ENCODE measurements at places on chromosomes 12 and 14.

DNA sequence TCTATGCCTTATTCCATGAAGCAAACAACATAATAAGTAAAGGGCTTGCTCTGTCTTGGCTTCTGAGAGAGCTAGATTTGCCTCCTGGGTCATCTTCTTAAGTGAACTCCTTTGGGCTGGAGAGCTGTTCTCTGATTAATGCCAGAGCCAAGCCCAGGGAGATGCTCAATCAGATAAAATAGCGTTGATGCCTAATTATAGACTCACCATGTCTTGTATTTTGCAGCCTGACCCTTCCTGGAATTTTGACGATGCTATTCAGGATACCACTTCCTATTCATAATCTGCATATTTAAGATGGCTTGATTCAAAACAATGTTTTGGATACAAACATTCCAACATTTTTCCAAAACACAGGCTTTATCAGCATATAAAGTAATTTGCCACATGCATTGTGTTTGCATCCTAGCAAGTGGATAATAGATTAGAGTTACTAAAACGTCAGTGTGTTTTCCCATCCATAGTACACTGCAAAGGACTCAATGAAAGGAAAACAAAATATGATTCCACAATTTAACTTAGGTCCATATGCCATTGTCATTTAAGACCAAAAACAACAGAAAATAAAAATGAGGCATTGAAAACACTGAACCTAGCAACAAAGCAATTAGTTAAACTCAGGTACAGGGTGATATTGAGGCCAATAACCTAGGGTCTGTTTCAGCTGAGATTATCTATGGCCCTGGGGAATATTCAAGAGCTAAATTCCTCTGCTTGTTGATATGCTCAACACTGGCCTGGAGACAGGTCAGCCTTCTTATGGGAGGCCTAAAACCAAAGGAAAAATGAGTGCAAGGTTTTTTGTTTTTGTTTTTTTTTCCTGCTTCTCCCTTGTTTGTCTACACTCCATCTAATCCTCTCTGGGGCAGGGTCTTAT is 184.2 kb upstream of the FOXN3 start:
- no peak for DNase-seq

DNA sequence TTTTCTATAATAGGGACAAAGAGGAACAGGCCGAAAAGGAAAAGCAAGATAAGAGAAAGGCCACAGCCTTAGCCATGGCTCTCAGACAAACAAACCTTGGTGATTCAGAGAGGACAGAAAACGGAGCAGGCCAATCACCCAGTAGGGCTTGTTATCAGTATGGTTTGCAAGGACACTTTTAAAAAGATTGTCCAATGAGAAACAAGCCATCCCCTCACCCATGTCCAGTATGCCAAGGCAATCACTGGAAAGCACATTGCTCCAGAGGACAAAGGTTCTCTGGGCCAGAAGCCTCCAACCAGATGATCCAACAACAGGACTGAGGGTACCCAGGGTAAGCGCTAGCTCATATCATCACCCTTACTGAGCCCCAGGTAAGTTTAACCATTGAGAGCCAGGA is 243.8 kb upstream of the BTG1 start:
- DNase-seq = no peak

GRCh38 chr12:78060186-78060585 is 229.5 kb downstream of the NAV3 start:
- peak; percentile 55 for DNase-seq

- no peak for DNase-seq
Measured at GRCh38 chr14:50121486-50121885, 5.1 kb upstream of the VCPKMT start.

DNA sequence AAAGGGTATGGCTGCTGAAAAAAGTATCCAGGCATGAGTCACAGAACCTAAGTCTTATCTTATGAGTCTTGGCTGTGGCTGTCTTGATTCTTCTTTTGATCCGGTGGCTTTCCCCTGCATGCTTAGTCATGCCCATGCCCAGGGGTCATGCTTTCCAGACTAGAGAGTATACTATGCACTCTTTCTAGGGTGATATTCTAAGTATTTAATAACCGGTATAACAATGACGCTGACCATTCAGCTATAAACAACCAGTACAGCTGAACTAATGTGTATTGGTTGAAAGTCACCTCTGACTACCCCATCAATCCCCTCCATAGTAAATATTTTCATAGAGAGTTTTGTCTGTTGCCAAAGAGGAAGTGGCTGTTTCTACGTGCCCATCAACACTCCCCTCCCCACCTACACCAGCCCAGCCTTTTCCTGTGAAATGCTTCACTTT is 34.7 kb upstream of the NRXN3 start:
- peak; percentile 34 for DNase-seq

DNA sequence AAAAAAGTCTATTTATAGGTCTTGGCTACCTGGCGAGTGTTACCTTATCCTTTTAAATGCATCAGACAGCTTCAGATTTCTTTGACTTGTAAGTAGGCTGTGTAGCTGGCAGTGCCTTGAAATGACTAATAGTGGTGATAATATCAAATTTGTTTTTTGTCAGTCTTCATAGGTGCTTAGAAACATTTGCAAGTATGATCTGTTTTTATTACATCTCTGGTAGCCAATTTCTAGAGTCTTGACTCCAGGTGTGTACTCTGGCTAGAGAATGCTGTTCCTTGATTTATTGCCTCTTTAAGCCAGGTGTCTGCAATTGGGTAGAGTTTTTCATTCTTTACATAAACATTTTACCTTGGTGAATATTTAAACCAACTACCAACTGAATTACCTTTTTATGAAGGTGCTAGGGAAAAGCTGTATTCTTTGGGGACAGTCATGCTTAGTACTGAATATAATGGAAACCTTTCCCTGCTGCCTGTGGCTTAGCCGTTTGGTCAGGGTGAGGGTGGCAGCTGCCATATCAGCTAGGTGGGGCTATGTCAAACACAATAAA is 32.6 kb downstream of the MLXIP start:
- DNase-seq = no peak

- DNase-seq = no peak
Measured at GRCh38 chr14:25685004-25685403, 635.1 kb upstream of the STXBP6 start.

GRCh38 chr12:78864403-78864869 is at the start of gene SYT1:
TSS of gene SYT1 (plus strand) at chr12:78864774.
- peak; percentile 93 for DNase-seq

GRCh38 chr12:28711421-28711820 is 437.7 kb upstream of the FAR2 start:
- DNase-seq = peak; percentile 4

DNA sequence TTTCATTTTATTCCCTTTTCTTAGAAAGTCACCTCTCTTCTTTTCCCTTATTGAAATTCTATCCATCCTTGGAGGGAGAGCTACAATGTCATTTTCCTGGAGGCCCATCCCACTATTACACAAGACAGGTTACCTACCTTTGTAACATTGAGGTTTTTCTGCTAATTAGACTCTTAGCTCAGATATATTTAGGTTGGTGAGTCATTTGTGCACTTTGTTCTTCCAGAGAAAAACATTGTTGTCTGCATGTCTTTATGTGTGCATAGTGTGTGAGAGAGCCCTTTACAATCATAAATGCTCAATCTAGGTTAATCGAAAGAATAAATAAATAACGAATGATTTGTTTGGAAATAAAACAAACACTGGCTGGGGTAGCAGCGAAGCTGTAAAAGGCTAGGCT is 191.8 kb downstream of the DACT1 start:
- DNase-seq = peak; percentile 45

DNA sequence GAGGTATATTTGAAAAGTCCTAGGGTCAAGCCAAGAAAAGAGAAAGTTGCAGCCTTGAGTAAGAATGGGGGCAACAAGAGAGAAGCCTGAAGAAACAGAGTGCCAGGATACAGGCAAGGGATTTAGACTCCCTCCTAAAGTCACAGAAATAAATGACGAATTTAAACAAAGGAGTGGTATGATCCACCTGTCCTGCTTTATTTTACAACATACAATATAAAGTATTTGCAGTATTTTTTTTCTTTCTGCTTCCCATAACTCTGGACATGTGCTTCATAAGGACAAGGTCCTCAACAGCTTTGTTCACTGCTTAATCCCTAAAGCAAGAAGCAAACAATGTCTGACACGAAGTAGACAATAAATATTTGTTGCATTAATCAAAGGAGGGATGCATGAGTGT is 57.4 kb downstream of the IFNG start:
- DNase-seq = no peak

DNA sequence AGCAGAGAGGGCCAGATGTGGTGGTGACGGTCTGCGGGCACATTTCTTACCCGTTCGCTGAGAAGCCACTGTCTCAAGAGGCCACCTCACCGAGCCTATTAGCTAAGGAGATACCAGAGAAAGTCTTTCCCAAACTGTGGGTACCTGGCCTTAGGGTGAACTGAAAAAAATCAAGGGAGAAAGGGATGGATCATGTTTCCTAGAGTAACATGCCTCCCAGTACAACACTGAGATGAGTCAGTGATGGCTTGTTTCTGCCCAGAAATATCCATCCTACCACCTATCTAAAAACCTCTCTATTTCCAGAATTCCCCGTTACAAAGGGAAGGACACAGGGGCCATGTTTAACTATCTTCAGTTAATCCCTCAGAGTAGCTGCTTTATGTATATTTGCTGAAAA is 83.7 kb downstream of the LMNTD1 start:
- DNase-seq = no peak

- no peak for DNase-seq
Measured at GRCh38 chr12:93980711-93981110, 167.7 kb upstream of the PLXNC1 start.

- DNase-seq = no peak
Measured at GRCh38 chr12:53973236-53974042, 513 bp downstream of the HOXC11 start.

- DNase-seq = peak; percentile 76
Measured at GRCh38 chr14:24986206-24986893, 63.6 kb downstream of the STXBP6 start.

DNA sequence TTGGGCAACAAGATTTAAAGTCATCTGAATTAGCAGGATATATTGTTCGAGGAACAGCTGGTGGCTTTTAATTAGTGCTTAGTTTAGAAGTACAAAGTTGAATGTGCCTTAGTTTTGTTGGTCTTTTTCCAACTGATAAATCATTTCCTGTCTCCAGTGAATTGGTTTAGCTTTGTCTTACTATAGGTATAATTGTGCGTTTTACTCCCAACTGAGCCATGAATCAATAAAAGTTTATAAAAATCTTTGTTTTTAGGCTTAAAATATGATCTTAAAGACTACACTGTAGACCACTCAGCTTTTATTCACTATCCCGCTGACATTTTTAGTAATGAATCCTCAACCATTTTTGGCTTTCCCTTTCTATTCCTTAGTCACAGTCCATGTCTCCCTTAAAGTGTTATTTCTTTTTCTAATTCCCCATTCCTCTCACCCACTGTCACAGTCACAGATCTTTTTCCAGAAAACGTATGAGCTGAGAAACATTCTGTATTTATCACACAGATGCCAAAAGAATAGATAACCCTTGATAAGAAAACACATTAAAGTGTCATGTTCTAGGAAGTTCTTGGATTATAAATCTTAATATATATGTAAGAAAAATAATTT is 34.0 kb upstream of the ALG10 start:
- no peak for DNase-seq

DNA sequence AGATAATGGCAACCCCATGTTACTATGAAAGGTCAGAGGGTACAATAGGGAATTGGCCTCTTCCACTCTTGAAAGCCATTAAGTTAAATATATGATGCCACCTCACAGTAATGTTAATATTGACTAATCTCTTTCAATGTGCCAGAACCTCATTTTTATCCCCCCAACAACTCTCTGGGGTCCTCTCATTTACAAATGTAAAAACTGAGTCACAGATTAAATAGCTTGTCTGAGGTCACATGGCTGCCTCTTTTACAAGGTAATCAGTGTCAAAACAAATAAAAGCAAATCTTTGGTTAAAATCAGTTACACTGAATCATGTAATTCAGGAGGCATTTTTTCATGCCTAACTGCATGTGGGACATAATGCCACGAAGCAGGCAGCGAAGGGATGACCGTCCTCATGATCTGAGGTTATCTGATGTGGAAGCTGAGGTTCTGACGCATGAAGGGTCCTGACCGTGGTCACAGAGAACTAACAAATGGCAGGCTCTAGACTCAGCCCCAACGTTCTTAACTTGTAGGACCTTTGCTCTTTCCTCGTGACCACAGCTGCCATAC is 78.5 kb downstream of the PTPN21 start:
- DNase-seq = no peak

DNA sequence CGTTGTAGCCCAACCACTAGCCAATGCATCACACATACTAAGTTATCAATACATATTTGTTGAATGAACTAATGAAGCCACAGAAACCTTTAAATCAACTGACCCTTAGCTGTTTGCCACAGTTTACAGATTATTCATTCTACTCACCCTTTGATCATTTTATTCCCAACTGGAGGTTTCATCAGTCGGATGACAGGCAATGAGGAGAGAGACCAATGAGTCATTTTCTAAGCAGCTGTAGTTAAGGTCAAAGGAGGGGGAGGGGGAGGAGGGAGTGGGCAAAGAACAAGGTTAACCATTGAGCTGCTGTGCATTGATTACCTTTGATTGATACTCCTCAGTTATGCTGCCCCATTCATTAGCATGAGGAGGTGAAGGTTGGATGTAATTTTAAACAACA is 469.5 kb downstream of the VRK1 start:
- peak; percentile 87 for DNase-seq

DNA sequence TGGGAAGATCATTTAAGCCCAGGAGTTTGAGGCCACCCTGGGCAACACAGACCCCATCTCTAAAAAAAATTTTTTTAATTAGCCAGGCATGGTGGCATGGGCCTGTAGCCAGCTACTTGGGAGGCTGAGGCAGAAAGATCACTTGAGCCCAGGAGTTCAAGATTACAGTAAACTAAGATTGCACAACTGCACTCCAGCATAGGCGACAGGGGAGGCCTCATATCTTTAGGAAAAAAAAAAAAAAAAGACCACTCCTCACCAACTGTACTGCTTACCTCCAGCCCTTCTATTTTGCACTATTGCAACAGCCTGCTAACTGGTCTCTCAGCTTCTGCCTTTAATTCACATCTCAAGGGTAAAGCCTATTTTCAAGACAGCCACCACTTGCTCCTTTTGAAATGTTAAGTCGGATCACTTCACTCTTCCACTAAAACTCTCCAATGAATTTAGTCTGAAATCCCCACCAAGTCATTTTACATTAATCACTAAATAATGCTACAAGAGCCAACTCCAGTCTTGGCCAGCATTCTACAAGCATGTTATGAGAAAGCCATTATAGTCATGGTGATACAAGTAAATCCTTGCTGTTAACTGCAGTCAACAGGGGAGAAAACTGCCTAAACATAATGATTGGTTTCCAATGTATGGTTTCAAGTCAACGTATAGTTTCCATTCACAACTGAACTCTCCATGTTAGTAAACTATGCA is 106.0 kb downstream of the RPS29 start:
- DNase-seq = no peak

GRCh38 chr14:36295642-36296627 is 24.5 kb downstream of the MBIP start:
- no peak for DNase-seq

GRCh38 chr14:70808416-70809224 is 693 bp downstream of the MAP3K9 start:
- peak; percentile 60 for DNase-seq

DNA sequence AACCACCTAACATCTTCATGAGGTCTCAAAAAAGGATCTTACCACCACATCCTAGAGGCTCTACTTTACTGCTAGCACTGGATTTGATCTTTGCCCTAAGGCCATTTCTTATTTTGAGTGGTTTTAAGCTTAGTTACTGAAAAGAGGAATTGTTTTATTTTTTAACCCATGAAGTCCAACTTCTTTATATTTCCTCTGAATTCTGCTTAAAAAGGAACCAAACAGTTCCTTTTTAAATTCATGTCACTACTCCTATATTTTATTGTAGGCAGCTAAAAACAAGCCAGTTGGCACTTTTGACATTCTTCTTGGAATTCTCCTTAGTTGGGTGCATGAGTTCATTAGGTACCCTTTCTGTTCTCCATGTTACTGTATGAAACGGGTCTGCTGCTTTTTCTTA is 76.4 kb downstream of the FGD4 start:
- DNase-seq = no peak
